ENCODE measurements at places on chromosomes 3 and 15.

DNA sequence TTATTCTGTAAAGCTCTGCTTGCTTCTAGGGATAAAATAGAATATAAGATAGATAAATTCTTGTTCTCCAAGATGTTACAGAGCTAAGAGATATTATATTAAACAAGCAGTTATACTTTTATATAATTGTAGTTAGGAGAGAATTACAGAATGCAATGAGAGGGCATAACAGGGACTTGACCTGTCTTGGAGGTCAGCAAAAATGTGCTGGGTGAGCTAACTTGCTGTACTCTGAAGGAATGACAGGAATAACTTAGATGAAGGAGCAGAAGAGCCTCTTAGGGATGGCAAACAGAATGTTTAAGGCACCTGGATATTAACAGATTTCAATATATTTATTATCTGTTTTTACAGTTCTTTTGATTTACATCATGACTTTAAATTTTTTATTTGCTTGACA, 33.2 kb downstream of the ZNF654 start:
- no peak for ATAC-seq

DNA sequence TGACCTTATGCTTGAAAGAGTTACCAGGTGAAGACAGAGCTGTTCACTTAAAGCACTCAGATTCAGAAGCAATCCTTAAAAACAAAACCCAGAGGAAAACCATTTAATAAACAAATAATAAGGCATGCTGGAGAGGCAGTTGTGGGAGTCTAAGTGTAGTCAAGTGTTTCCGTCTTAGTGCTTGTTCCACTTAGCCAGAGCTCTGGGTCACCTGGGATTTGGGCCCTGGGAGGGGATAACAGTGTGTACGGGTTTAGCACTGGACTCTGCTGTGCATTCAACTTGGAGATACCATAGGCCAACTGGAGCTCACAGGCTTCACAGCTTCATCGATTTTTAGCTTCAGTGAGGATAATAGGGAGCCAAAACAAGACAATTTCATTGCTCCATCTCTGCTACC, 444.6 kb downstream of the CNTN4 start:
- ATAC-seq: no peak

- ATAC-seq: no peak
Observed at GRCh38 chr15:39357480-39358268, 223.2 kb upstream of the THBS1 start.

- ATAC-seq: no peak
Observed at GRCh38 chr15:70497661-70498060, 265.7 kb downstream of the UACA start.

DNA sequence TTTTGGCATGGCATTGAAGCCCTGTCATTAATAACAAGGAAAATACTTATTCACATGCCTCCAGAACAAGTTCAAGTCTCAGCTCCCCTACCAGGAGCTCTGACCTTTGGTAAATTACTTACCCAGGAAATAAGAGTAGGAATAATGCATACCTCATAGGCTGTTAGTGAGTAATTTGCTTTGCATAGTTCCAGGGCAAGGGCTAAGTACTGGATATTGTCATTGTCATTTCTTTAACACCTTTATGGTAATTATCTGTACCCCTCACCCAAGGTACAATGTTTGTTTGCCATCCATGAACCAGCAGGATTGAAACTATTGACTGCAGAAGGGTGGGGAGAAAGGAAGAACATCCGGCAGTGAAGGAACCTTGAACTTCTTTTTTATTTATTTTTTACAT, 148.5 kb downstream of the SOX2 start:
- no peak for ATAC-seq

GRCh38 chr15:70199540-70200410, 102.1 kb upstream of the TLE3 start:
- no peak for ATAC-seq

DNA sequence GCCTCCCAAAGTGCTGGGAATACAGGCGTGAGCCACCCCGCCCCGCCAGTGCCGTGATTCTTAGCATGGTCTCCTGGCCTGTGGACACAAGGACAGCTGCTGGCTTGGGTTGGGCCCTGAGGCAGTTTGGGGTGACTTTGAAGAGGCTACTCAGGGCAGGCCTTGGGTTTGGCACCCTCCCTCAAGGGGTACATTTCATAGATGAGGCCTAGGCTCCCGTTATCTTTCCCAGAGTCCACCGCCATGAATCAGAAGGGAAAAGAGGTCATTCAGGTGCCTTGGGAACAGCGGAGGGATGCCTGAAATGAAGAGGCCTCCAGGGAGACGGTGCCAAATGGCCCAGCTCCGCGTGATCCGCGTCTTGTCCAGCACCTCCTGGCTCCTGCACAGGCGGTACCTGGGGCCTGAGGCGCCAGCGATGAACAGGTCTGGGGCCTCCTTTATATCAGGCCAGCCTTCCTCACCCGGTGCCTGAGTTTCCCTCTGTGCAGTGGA, 9.3 kb downstream of the GNAI2 start:
- ATAC-seq: no peak

- ATAC-seq: no peak
Observed at GRCh38 chr3:129346695-129347457, 68.2 kb downstream of the HMCES start.

- no peak for ATAC-seq
Observed at GRCh38 chr3:128549283-128550112, 56.5 kb upstream of the GATA2 start.

DNA sequence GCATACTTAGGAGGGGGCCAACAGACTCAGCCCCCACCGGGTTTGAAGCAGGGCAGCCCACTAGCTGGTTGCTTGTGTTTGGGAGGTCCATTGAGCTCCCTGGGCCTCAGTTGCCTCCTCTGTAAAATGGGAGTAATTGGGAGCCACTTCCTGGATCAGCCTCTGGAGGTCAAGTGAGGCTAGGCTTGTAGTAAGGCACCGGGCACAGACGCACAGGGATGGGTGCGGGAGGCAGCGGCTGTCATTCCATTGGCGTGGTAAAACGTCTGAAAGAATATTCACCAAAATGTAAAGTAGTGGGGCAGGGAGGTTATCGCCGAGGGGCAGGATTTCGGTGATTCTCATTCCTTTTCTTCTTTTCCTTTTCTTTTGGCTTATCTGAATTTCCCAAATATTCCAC, 64.6 kb downstream of the TLE3 start:
- ATAC-seq: no peak

GRCh38 chr15:62873203-62873602, 169.3 kb upstream of the TPM1 start:
- no peak for ATAC-seq

- no peak for ATAC-seq
Observed at GRCh38 chr3:48845170-48845569, 2.5 kb downstream of the PRKAR2A start.

DNA sequence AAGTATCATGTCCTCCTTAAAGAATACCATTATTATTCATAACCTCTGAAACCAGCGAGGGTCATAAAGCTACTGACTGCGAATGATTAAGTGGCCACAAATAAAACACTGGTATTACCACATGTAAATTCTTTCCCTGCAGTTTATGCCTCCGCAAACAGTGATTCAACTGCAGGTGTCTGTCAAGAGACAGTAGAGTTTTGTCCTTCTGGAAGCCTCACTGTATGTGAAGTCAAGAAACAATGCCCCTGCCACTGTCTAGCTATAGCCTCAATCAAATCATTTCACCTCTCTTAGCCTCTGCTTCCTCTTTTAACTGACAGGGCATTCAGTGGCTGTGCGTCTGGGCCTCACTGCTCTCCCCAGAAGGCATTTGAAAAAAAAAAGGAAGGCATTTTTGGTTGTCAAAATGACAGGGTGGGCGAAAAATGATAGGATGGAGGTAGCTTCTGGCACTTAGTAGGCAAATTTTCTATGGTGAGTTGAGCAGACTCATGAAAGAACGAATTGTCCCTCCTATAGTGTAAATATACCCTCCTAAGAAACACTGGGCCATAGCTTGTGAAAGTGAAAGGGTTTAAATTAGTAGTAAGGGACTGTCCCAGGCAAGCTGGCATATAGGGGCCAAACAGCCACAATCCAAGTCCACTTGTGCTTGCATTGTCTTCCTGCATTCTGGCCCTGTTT, 66.7 kb downstream of the FILIP1L start:
- ATAC-seq: peak; percentile 86

- ATAC-seq: no peak
Observed at GRCh38 chr3:54897028-54897711, 30.7 kb downstream of the LRTM1 start.

GRCh38 chr3:126573492-126574117, 14.9 kb upstream of the C3orf22 start:
- no peak for ATAC-seq

DNA sequence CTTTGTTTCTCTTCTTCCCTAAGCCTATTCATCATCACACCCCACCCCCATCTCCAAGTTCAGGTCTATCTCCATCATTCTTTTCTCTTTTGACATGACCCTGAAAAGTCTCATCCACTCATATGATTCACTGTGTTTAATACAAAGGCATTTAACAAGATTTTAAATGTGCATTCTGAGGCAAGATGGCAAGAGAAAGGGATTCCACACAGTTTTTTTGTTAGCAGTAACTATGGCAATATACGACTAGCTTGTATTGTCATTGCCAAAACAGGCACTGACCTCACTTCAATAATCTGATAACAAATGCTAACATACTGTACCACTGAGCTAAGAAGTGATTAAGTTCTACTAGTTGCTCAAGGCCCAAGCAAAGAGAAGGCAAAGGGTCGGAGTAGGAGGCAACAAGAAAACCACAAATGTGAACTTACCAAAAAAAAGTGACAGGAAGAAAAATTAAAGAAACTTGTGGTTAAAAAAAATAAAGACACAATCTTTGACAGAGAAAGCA, 53.2 kb downstream of the FBN1 start:
- ATAC-seq: no peak

GRCh38 chr3:188164248-188164687, 10.3 kb downstream of the LPP start:
- ATAC-seq: no peak

- ATAC-seq: no peak
Observed at GRCh38 chr3:7106635-7107034, 245.7 kb downstream of the GRM7 start.

- peak; percentile 96 for ATAC-seq
Observed at GRCh38 chr15:100596792-100597191, 5.2 kb downstream of the LINS1 start.

- ATAC-seq: peak; percentile 57
Observed at GRCh38 chr3:9901967-9902366, 681 bp upstream of the IL17RE start.

DNA sequence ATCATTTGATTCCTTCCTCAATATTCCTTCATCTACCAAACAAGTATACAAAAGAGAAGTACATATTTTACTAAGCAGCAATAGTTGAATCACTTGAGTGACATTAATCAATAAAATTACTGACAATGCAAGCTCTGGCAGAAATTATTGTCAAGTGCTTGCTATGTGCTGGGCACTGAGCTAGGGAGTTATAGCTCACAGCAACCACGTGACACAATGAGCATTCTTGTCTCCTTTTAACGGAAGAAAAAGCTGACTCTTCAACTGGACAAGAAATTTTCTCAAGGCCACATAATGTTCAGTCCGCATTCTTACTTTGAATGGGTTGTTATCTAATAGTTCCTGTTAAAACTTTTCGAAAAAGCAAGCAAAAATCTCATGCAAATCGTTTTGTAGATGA, 500.1 kb downstream of the PYDC2 start:
- ATAC-seq: no peak

DNA sequence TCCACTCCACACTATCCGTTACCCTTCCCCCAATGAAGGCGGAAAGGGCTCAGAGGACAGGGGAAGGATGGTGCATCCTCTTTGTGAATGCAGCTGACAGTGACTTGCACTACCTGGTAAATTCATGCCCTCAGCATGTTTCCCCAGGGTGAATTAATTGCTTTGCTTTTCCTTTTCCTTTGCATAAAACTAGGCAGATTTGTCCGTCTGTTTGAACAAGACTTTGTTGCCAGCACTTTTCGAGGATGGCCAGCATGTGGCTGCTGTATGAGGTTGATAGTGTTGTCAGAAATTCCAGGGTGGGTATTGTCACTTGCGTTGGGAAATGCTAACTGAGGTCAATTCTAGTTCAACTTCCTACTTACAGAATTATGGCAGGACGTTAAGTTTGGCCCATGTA, 79.0 kb upstream of the RARB start:
- ATAC-seq: no peak

DNA sequence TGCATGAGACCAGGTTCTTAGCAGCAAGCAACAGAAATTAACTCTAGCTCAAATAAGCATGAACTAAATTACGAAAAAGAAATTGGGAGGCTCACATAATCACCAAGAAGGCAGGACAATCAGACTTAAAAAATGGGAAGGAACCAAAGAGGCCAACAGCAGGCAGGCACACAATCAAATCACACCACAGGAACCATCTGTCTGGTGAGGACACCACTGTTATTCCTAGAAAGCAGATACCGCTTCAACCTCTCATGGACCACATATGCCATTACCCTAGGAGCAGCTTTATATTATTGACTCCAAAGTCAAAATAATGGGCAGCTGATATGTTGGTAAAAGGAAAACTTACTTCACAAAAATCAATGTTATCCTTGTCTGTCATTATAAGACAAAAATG, 51.6 kb downstream of the SUCLG2 start:
- no peak for ATAC-seq

- ATAC-seq: no peak
Observed at GRCh38 chr3:120495809-120496208, 45.0 kb upstream of the FSTL1 start.

DNA sequence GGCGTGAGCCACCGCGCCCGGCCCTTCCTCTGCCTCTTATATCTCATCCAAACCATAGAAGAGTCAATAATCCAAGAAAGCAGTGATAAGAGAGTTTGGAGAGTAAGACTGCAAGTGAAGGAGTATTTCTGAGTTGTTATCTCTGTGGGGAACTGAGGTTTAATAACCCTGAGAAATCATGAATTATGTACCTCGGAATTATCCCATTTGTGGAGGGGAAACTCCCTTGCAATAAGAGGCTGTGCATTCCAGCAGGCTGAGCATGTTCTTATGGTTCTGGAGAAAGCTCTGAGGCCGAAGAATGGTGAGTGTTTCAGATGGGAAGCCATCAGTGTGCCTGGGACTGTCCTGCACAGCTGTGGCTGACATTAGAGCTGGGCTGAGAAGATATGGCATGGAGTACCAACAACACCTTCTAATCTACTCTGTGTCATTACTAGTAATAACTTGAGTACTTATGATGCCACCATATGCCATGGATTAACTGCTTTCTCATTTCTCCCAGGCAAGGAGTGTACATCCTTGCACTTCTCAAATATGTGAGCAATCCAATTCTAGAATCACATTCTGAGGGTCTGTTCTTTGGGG, 31.4 kb upstream of the NOX5 start:
- ATAC-seq: no peak

- no peak for ATAC-seq
Observed at GRCh38 chr15:66184492-66184891, 69.1 kb downstream of the MEGF11 start.

DNA sequence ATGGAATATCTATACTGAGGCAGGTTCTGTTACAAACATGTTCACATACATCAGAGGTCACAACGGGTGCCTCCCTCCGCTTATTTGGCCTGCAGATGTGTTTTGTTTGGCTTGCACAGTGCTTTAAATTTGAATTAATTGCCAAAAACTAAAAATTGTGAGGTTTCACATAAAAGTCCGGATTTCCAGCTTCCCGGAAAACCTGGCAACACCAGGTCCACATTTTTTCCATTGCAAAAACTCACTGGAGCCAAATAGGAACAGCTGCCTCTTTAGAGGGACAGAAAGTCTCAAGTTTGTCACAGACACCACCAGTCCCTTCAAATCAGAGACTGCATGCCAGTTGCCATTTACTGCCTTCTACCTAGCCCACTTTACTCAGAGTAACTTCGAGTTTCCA, 205.9 kb upstream of the MDFIC2 start:
- ATAC-seq: no peak

GRCh38 chr3:140051019-140051957, 116.3 kb downstream of the CLSTN2 start:
- no peak for ATAC-seq
